Stimulated activated CD4-positive, alpha-beta T cell treated with anti-CD3 and anti-CD28 coated beads, Interleukin-15, amount 100 ng/mL, for 48 hours (primary cell): ENCODE measurements at places on chromosomes 11 and 22.

GRCh38 chr11:105230586-105230985 is 91.0 kb upstream of the CARD18 start:
- DNase-seq, result no peak

DNA sequence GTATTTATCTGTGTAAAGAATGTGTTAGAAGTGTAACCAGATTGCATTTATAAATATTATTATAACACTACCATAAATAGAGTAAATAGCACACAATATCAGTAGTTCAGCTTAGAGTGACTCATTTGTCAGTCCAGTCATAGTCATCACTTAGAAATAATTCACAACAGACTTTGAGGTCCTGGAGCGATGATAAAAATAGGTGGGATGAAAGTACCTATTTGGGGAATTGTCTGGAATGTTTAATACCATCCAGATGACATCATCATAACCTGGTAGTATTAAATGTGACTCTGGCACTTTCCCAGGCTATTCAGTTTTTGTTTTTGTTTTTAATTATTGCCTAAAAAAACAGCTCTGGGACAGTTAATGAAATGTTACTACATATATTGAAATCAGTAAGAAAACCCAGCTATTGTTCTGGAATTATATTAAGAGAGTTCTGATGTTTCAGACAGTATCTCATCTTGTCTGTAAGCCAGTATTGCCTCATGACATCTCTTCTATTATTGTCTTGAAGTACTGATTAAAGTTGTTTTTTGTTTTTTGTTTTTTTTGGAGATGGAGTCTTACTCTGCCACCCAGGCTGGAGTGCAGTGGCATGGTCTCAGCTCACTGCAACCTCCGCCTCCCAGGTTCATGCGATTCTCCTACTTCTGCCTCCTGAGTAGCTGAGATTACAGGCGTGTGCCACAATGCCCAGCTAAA is 74.8 kb downstream of the SIK2 start:
- DNase-seq, result no peak

- DNase-seq, result no peak
Measured at GRCh38 chr11:108916290-108916689, 251.4 kb downstream of the DDX10 start.

DNA sequence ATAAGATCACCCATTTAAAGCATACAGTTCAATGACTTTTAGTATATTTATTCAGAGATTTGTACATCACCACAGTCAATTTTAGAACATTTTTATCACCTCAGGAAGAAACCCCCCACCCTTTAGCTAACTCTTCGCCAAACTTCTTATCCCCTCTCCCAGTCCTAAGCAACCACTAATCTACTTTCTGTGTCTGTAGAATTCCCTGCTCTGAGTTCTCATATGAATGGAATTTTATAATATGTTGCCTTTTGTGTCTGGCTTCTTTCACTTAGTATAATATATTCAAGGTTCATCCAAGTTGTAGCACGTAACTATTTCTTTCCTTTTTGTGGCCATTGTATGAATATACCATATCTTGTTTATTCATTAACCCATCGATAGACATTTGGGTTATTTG is 3.6 kb downstream of the ANKRD13D start:
- no peak for DNase-seq

GRCh38 chr11:123061403-123062157 is at the start of gene HSPA8:
Gene HSPA8, minus strand, starts transcription at chr11:123062136. Its CDS starts 812 bp downstream, at chr11:123061324.
- peak; percentile 62 for DNase-seq

DNA sequence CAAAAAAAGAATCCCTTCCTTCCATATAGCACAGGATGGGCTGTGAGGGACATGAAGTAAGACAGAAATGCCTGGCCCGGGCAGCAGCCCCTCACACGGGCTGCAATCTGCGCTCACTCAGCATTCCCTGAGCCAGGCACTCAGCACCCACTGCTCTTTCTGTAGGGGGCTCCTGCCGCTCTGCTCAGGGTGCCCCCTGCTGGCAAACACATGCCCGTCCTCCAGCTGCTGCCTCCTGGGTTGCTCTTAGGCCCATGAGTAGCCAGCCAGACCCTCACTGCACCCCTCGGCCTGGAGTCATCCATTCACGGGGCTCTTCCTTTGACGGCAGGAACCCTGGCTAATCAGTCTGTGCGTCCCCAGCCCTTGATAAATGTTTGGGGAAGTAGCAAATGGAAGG is 6.9 kb downstream of the MCAT start:
- no peak for DNase-seq

GRCh38 chr22:29219881-29220670 is 14.4 kb downstream of the EMID1 start:
- DNase-seq, result no peak

DNA sequence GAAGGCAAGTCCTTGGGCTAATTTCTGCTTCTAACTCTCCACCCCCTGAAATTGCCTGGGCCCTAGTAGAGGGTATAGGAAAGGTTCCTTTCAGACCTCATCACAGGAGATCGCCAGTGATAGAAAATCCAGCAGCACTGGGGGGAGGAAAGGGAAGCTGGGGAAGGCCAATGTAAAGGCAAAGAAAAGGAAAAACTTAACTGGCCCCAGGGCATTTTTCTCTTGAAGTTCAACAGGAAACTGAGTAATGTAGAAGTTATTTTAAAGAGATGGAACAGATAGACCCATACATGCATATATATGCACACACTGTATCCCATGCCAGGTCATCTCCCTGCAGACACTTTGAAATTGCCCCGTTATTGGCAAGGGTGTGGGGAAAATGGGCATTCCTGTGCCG is 134.0 kb downstream of the TRIM44 start:
- DNase-seq, result no peak

DNA sequence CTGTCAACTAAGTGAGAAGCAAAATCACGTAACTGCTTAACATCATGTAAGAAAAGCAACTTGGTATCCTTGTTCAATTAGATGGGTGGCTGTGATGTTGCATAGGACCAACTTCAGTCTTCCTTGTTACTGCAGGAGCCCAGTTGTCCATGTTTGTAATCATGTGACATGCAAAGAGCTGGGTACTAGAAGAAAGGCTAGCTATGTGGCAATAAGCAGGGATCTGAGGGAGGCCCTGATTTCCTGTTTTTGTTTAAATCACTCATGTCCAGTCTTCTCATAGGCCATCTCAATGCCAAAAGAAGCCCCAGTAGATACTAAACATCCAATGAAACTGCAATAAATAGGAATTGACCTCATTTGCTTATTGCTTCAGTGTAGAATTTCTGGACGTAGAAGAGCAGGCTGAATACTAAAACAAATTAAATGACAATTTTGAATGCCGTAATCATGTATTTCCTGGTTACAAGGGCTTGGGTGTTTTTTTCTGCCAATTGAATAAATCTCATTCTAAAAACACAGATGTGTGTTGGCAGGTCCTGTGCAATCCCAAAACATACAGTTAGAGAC is 140.8 kb upstream of the ARHGAP20 start:
- no peak for DNase-seq

GRCh38 chr11:28835790-28836189 is 727.6 kb downstream of the METTL15 start:
- no peak for DNase-seq

DNA sequence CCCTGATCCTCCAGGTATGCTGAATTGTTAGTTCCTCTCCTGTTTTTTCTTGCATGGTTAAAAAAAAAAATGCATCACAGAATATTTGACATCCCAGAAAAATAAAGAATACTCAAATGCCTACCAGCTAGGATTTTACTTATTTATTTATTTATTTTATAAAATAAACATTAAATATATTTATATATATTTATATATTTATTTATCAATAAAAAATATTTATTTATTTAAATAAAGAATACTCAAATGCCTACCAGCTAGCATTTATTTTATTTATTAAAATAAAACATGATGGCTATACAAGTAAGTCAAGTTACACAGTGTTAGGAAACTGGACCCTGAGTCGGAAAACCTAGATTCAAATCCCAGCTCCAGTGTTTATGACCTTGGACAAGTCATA is 164.1 kb downstream of the NAV2 start:
- no peak for DNase-seq

DNA sequence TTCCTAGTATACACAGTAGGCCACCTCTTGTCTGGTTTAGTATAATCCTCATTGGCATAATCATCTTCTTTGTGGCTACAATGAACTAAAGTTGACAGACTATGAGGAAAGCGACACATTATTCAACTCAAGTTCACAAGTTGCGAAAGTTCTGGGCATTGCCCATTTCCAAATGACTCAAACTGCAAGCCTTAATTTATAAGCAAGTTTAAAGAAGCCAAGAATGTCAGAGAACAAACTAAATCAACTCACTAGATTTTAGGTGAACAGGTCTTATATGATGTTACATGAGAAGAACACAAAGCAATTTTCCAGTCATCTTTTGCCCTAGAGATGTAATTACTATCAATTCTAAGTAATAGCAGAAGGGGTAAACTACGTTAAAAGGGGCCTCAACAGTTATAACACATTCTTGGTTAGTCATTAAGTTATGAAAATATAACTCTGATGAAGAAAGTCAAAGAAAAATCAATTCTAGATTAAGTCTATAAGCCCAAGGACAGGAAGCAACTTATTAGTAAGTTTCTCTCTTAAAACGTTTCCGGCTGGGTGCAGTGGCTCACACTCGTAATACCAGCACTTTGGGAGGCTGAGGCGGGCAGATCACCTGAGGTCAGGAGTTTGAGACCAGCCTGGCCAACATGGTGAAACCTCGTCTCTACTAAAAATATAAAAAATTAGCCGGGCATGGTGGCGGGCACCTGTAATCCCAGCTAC is 21.5 kb downstream of the PICALM start:
- DNase-seq, result peak; percentile 27

- DNase-seq, result no peak
Measured at GRCh38 chr11:73394416-73395296, 18.5 kb downstream of the RELT start.

- no peak for DNase-seq
Measured at GRCh38 chr11:14554959-14555358, 34.8 kb upstream of the PSMA1 start.

DNA sequence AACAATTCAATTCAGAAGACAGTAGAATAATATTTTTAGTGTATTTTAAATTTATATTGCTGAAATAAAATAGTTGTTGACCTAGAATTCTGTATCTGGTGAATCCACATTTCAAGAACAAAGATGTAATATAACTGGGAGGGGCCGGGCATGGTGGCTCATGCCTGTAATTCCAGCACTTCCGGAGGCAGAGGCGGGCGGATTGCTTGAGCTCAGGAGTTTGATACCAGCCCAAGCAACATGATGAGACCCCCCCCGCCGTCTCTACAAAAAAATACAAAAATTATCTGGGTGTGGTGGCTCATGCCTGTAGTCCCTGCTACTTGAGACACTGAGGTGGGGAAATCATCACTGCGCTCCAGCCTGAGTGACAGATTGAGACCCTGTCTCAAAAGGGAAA is 72.6 kb downstream of the CD82 start:
- DNase-seq, result no peak

DNA sequence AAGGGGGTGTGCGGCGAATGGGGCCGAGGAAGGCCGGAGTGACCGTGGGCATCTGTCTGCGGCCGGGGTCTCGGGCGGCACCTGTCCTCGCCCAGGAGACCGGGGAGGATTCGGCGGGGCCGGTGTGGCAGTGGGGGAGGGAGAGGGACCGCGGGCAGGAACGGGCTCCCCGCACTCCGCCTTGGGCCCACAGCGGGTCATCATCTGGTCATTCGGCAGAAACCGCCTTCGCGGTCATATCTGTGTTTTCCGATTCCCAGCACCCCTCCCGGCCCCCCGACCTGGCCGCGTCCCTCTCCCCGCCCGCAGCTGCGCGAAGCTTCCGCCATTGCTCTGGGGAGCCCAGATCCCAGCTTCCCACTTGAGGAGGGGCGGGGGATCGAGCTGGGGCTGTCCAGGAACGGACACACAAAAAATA is 824 bp upstream of the CBX6 start:
- no peak for DNase-seq

DNA sequence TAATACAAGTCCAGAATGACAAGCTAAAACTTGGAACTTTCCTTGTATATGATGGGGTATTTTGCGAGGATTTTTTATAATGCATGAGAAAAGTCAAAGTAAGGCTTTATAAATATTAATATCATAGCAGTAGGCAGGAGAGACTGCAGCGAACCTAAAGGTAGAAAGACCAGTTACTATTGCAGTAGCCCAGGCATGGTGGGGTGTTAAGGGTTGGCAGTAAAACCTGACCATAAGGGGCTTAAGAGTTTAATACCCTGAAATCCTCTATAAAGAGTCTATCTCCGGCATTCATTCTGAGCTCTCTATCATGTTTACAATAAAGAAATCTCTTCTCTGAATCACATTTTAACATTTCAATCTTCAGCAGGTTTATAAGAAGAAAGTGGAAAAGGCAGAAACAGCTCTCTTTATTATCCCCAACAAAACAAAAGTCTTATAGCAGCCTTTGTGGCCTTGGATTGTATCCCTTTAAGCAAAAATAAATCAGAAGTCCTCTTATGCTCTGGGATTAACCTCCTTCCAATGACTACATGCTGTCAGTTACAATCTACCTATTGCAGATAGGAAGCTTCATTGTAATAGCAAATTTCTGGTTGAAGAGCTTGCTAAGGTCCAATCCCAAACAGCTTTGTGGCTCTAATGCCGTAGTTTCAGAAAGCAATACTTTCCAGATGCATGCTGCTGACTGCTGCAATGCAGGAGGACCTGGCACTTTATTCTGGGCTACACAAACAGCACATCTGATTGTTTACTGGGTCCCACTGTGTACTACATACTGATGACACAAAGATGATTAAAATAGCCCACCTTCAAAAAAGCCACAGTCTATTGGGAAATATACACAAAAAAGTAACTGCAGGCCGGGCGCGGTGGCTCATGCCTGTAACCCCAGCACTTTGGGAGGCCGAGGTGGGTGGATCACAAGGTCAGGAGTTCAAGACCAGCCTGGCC is 45.8 kb downstream of the SIK3 start:
- DNase-seq, result no peak

GRCh38 chr11:59676205-59676604 is 7.4 kb upstream of the PATL1 start:
- DNase-seq, result no peak

DNA sequence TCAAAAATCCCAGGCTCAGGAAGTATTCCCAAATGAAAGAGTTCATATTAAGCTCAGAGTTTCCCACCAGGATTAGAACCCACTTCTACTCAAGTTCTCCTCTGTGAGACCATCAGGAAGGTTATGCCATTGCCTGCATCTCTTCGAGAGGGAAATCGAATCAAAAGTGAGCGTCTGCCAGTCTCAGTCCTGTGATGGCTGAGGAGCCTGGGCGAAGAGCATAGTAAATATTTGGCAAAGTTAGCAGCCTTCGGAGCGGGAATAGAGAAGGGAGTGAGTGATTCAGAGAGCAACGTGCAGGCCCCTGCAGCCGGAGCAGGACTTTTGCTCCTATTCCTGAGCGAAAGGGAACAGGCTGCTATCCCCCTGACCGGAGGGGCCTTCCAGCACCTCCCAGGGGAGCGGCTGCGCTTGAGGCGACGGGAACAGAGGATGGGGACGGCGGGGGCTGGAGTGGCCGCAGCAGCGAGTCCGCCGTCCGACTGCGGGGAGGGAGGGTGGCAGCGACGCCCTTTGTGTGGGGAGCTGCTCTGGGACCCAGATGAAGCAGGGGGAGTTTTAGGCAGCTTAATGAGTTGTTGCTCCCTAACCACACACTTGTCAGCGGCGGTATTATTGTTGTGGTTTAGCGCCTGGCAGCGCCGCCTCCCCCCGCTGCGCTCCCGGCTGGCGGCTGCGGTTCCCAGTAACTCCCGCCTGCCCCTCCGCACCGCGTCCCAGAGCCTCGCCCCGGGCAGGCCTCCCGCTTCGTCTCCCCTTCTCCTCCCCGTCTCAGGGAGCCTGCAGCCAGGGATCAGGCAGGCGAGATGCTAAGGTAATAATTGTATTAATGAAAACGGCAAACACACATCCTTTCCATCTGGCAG is 21.7 kb upstream of the NRGN start:
- DNase-seq, result no peak

GRCh38 chr22:19655399-19655798 is 58.9 kb upstream of the SEPTIN5 start:
- DNase-seq, result no peak

GRCh38 chr11:6468712-6469495 is 4.8 kb downstream of the TRIM3 start:
- no peak for DNase-seq
